Activated CD8-positive, alpha-beta memory T cell treated with anti-CD3 and anti-CD28 coated beads for 4 hours (primary cell): ENCODE measurements at places on chromosomes 6 and 20.

DNA sequence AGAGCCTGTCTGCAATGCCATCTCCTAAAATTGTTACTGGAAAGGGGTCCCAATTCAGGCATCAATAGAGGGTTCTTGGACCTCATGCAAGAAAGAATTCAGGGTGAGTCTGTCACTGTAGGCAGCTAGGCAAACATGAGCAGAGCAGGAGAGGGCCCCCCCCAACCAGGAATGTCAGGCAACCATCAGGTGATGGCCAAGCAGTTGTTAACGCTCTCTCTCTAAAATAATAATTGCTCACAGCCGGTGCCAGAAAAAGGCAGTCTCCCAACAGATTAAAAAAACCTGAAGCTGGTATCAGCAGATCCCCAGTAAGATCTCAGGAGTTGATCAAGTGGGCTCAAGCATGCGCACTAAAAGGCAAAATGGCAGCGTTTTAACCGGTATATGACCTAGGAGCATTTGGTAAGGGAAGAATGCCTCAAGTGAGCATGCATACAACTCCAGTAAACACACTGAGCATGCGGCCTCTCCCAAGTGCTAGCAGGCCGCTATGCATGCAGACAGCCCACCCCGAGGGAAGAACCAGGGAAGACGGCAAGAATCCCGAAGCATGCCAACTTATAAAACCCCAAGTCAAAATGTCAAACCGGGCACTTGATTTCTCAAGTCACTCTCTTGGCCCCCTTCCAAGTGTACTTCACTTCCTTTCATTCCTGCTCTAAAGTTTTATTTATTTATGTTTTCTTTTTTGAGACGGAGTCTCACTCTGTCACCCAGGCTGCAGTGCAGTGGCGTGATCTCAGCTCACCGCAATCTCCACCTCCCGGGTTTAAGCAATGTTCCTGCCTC is 44.0 kb upstream of the RNGTT start:
- no peak for DNase-seq

GRCh38 chr6:16206595-16207037 is 31.8 kb upstream of the GMPR start:
- peak; percentile 11 for DNase-seq

DNA sequence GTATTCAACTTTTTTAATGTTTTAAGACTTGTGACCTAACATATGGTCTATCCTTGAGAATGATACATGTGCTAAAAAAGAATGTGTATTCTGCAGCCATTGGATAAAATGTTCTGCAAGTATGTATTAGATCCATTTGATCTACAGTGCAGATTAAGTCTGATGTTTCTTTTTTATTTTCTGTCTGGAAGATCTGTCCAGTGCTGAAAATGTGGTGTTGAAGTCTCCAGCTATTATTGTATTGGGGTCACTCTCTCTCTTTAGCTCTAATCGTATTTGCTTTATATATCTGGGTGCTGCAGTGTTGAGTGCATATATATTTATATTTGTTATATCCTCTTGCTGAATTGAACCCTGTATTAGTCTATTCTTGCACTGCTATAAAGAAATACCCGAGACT is 44.2 kb upstream of the TRIM39 start:
- no peak for DNase-seq

GRCh38 chr20:15923030-15923776 is 650.0 kb downstream of the KIF16B start:
- no peak for DNase-seq

DNA sequence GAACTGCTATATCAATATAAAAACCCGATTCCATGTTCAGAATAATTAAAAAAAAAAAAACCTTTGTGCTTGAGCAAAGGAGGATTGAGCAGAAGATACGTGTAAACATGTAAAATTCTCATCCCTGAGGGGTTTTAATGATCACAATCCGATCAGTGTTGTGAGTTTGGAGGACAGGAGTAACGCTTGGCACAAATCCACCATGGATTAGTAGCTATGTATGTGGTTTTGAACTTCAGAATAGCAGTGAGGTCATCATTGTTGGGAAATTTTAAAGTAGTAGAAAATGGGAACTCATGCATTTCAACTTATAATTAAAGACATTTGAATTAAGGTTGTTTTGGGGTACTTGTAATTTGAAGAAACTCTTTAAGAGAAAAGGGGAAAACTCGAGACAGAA is 203.2 kb downstream of the RPS12 start:
- no peak for DNase-seq

GRCh38 chr20:23654000-23654399 is 16.2 kb upstream of the CST3 start:
- no peak for DNase-seq

DNA sequence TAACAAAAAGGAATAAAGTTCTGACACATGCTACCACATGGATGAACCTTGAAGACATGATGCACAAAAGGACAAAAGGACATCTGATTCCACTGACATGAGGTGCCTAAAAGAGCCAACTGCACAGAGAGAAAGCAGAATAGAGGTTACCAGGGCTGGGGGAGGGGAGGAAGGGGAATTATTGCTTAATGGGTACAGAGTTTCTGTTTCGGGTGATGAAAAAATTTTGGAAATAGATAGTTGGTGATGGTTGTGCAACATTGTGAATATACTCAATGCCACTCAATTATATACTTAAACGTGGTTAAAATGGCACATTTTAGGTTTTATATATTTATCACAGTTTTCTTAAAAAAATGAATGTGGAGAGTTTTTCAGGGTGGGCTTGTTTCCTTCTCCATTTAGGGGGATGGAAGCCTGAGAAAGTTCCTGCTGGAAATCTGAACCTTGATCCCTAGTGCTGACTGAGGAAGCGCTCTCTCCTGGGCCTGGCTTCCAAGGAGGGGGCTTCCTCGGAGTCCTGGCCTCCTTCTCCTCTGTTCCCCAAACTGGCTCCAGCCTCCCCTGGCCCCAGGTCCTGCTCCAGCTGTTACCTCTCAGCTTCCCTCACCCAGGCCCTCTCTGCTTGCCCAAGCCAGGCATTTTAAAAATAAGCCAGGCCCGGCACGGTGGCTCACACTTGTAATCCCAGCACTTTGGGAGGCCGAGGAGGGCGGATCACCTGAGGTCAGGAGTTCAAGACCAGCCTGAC is 79.2 kb downstream of the NOL4L start:
- DNase-seq, result no peak

DNA sequence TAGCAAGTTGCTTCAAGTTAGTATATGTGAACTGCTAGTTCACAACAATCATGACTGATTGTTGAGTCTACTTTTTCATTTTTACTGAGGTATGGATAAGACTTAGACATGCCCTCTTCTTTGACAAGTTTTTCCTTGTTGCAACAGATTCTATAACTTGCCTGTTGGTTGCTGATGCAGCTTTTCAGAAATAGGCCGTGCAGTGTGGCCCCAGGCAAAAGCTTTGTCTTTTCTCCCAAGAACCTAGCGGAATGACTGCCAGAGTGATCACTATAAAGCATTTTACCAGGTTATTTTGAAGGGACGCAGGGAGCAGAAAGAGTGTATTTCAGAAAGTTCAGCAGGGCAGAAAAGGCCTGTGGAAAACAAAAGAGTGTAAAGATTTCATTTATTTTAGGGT is 16.0 kb downstream of the HECA start:
- no peak for DNase-seq

- no peak for DNase-seq
Observed at GRCh38 chr6:147717991-147718390, 209.5 kb downstream of the SAMD5 start.

- no peak for DNase-seq
Observed at GRCh38 chr6:2737885-2738284, 12.8 kb downstream of the MYLK4 start.

DNA sequence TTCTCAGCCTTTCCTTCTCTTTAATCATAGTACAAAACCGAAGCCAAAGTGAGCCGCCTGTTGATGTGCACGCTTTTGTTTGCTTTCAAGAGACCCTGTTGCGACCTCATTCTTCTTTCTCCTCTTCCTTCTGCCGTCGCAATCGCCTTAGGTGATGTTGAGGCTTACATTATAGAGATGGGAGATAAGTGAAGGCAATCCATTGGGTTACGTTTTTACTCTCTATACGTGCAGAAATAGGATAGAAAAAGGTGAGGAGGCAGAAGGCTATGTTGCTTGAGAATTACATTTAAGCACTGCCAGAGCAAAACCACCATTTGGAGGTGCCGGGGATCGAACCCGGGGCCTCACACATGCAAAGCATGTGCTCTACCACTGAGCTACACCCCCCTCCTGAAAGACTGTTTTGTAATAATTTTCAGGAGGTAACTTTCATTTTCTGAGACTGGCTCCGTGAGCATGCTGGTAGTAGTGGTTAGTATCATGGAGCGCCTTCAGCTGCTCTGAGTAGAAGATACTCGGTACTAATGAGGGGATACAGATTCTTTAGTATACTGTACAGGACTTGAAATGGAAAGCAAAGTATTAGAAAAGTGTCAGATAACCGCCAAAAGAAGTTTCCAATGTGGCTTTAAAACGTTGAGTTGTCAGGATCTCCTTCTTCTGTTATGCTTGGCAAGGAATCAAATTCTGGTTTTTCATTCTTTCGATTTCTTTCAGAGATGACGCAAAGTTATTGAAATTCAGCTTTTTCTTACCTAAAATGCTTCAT is 165.6 kb downstream of the TRIM27 start:
- no peak for DNase-seq

DNA sequence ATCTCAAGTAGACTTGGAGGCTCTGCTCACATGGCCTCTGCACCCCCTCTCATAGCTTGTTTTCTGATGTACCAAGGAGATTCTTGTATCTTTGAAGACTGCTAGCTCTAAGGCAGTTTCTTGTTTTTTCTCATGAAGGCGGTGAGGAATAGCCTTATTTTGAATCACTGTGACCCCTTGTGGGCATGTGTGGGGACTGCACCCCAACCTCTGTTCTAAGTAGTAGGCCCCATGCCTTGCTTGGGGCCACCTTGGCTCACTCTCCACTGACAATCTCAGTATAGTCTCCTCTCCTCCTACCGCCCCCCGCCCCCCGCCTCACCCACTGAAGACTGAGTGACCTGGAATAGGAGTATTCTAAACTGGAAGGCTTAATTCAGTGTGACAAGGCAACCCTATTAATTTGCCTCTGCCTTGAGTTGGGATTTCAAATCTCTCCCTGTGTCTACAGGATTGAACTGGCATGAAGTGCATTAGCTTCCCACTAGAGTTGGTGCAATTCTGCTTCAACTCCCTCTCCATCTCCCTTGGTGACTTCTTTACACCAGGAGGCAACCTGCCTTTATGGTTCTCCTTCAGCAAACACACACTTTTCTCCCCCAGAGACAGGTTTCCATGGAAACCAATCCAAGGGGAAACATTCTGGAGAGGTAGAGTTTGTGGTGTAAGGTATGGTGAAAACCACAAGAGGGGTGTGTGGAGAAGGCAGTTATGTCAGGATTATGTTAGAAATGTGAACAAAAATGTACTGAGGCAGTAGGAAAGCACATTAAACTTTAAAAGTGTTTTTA is 75.4 kb upstream of the ECI2 start:
- peak; percentile 25 for DNase-seq

GRCh38 chr20:25865715-25866656 is 169.3 kb upstream of the ZNF337 start:
- DNase-seq, result peak; percentile 58

GRCh38 chr20:50083034-50083433 is 29.9 kb downstream of the UBE2V1 start:
- DNase-seq, result no peak

GRCh38 chr6:168025831-168026710 is 28.6 kb downstream of the KIF25 start:
- DNase-seq, result no peak

- DNase-seq, result no peak
Observed at GRCh38 chr6:76835695-76836094, 627.6 kb downstream of the HTR1B start.

DNA sequence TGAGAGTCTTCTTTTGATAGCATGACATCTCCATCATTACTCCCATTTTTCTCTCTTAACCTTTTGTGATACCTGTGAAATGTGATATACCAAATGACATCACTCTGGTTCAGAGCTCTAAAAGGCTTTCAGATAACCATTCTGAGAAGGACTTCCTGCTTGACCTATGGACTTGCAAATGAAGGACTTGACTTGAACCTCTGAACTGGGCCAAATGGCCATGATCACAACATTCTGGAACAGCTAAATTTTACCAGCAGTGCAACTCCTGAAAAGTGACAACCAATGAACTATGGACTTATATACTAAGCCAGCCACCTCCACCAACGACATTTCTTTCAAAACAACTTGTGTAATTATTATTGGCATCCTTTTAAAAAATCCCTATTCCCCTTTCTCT is 1085.8 kb upstream of the CITED2 start:
- DNase-seq, result no peak

GRCh38 chr6:43913375-43914271 is 143.6 kb downstream of the VEGFA start:
- no peak for DNase-seq

DNA sequence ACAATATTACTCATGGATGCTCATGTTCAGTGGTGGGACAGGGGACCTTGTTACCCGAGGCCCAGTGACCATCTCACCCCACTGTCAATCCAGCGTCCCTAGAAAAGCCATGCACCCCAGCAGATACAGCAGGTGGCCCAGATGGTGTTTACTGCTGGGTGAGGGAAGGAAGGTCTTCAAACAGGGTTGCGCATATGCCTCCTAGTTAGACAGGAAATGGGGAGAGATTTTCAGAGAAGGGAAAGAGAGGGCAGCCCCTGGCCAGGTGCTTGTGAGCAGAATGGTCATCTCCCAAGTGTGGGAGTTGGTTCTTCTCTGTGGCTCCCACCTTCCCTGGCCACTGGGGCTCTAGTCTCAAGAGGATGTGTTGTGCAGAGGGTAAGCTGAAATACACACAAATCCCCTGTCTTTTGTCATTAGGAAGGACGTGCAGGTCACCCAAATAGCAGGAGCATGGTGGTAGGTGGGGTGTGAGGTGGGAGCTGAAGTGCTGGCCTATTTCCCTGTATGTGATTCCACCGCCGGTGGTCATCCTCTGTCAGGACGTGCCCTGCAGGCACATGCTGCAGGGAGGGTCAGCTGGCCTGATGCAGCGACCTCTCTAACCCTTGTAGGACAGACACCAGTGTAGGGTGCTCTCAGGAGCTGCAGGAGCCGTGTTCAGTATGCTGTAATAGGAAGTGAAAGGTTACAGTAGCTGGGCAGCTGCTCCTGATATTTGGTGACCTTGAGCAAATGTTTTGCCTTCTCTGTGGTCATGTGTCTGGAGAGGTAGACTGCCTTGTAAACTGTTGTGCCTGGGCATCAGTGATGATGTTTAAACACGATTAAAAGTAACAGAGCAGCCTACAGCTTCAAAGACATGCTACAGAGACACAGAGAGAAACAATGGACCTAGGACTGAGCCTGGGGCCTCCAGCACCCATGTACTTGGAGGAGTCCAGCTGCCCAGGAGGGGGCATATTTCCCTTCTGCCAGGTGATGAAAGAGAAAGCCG is 3.2 kb upstream of the CST3 start:
- DNase-seq, result no peak

GRCh38 chr6:143018955-143019354 is 41.7 kb upstream of the AIG1 start:
- no peak for DNase-seq

DNA sequence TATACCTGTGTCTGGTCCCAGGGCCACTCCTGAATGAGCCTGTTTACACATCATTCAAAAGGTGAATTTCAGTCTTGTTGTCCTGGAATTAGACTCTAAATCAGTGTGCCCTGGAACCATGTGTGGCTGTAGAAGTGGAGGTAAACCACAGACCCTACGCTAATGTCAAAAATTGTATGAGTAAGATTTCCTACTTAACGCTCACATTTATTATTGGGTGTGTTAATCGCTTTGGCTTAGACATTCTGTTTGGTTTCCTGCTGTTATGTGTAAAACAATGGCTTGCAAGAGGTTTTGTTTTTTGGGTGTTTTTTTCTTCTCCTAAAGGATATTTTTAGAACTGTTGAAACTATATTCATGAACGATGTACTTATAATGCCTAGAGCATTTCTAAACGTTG is 19.3 kb downstream of the PLCB1 start:
- DNase-seq, result no peak

GRCh38 chr20:18024606-18025127 is 33.0 kb downstream of the OVOL2 start:
- DNase-seq, result no peak
